Myocyte (in vitro differentiated cells): ENCODE measurements at places on chromosomes 4 and X.

GRCh38 chr4:9832640-9833039, 51.2 kb downstream of the DRD5 start:
- no peak for DNase-seq

GRCh38 chr4:87009095-87009648, 74.4 kb downstream of the AFF1 start:
- DNase-seq, result no peak

GRCh38 chrX:97189668-97190067, 306.0 kb downstream of the RPA4 start:
- no peak for DNase-seq

- DNase-seq, result no peak
Observed at GRCh38 chrX:134695999-134696398, 37.7 kb upstream of the PLAC1 start.

DNA sequence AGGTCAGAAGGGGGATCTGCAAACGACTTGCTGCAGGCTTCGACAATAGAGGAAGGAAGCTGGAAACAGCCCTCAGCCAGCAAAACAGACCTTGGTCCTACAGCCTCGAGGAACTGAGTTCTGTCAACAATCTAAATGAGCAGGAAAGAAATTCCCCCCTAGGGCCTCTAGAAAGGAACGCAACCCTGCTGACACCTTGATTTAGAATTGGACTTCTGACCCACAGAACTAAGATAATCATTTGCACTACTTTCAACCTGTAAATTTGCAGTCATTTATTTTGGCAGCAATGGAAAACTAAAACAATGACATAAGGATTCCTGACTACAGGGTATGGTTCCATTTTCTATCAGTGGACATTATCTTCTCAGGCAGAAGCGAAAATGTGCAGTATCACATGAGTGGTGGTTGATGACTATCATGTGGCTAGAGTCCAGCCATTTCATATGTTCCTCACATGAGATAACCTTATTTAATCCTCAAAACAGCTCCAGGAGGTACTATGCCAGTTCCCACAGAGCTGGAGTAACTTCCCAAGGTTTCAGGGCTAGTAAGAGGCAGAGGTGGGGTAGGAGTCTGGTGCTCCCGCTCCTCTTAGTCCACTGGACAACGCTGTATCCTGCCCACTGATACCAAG, 61.6 kb downstream of the SAT1 start:
- no peak for DNase-seq

GRCh38 chrX:121781991-121782390, 734.6 kb downstream of the GLUD2 start:
- DNase-seq, result no peak

- DNase-seq, result no peak
Observed at GRCh38 chr4:123455360-123455759, 58.8 kb downstream of the SPRY1 start.

DNA sequence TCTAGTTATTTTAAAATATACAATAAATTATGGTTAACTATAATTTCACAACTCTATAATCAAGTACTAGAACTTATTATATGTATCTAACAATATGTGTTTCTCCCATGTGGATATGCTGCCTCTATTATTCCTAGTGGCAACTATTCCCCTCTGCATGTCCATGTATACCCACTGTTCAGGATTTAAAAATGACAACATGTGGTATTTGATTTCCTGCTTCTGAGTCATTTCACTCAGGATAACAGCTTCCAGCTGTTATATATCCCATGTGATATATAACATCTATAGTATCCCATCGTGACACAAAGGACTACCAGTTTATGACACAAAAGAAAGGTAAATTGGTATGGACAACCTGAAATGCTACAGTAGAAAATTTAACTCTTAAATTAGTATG, 167.4 kb upstream of the TACR3 start:
- no peak for DNase-seq

DNA sequence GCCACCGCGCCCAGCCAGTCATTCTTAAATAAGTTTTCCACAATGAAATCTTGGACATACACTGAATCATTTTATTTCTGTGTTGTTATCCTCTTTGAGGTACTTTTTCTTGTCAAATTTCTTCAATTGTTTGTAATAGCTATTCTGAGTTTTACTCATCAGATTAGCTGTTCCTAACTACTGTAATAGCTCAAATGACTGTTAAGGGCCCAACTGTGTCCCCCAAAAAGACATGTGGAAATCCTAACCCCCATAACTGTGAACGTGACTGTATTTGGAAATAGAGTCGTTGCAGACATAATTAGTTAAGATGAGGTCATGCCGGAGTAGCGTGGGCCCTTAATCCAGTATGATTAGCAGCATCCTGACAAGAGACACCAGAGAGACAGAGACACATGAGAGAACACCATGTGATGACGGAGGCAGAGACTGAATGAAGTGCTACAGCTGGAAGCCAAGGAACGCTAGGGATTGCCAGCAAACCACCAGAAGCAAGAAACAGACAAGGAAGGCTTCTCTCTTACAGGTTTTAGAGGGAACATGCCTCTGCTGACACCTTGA, 22.9 kb downstream of the ACOT9 start:
- DNase-seq, result no peak

DNA sequence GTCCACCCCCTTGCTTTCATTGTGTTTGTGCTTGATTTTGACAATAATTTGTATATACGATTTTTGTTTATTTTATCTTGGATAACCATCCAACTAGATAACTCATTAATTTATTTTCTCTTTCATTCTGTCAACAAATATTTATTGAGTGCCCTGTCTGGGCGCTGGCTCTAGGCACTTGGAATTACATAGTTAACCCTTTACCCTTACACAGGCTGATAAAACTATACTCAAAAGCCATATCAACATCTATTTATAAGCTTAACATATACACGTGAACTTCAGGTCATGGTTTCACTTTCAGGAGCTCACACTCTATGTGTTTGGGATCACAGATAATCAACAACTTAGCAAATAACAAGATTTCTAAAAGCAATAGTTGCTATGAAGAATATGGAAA, 226.3 kb upstream of the PPARGC1A start:
- DNase-seq, result no peak

- no peak for DNase-seq
Observed at GRCh38 chrX:106932492-106932923, 12.3 kb downstream of the CLDN2 start.

DNA sequence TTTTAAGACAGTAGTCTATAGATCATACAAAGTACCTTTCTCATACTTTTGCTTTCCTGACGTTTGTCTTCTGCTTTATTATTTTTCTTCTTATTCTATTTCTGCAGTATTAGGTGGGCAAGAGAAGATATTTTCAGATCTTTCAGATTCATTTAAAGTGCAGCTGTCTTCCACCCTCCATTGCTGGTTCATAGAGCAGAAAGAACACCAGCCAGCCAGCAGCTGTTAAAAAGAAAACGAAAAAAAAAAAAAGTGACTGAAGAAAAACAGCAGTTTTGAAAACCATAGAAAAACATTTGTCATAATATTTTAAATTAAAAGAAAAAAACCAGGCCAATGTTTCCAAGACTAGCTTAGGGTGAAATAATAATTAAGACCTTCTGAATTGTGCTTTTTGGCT, 42.9 kb downstream of the SMAD1 start:
- peak; percentile 57 for DNase-seq

DNA sequence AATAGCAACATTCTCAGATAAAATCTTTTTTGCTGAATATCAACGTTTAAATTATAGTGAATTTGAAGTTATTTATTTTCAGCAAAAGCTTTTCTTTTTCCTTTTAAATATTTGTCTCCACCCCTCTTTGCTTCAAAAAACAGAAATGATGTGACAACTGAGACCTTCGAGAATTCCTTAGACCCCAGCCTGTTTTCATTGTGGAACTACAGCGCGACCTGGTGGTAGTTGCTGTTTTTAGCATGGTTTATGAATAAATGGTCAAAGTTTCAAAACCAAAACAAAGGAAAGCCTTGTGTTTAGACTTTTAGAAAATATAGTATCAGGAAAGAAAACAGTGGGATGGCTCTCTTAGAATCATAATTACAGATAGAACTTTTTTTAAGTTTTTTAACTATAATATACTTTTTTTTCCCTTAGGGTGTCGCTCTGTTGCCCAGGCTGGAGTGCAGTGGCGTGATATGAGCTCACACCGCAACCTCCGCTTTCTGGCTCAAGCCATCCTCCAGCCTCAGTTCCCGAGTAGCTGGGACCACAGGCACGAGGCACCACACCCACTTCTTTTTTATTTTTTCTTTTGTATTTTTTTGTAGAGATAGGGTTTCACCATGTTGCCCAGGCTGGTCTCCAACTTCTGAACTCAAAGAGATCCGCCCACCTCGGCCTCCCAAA, 26.8 kb upstream of the TMEM184C start:
- peak; percentile 87 for DNase-seq

- DNase-seq, result no peak
Observed at GRCh38 chr4:139978692-139979091, 175.3 kb downstream of the MAML3 start.

GRCh38 chr4:2811830-2812611, 19.1 kb downstream of the SH3BP2 start:
- DNase-seq, result peak; percentile 89

DNA sequence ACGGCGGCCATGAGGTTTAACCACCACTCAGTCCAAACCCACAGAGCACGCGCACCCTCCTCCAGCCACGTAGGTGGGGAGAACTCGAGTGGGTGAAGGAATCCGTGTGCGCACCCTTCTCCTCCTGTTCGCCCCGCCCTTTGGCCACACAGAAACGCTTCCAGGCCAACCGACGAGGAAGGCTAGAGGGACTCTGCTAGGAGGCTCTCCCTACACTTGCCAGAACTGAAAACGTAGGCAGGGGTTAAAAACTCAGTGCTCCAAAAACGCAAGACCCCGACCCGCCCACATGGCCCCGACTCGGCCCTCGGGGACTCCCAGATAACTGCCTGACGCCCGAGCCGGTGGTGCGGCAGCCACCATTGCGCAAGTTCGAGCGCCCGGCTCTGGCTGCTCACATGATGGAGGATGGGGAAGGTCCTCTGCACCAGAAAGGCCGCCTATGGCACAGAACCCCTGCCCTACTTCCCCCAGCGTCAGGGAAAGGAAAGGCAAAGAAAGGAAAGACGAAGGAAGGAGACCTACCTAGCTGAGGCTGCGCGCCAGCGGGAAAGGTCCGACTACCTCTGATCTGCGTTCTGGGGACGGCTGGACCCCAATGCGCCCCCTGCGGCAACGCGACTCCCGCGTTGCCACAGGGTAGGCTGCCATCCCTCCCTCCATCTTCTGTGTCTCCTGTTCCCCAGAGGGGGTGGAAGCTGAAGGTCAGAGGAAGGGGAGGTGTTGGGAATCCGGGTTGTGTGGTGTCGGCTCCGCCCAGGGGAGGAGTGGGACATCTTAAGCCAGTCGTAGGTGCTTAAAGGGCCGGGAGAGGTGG, 201.9 kb upstream of the AGTR2 start:
- peak; percentile 49 for DNase-seq

DNA sequence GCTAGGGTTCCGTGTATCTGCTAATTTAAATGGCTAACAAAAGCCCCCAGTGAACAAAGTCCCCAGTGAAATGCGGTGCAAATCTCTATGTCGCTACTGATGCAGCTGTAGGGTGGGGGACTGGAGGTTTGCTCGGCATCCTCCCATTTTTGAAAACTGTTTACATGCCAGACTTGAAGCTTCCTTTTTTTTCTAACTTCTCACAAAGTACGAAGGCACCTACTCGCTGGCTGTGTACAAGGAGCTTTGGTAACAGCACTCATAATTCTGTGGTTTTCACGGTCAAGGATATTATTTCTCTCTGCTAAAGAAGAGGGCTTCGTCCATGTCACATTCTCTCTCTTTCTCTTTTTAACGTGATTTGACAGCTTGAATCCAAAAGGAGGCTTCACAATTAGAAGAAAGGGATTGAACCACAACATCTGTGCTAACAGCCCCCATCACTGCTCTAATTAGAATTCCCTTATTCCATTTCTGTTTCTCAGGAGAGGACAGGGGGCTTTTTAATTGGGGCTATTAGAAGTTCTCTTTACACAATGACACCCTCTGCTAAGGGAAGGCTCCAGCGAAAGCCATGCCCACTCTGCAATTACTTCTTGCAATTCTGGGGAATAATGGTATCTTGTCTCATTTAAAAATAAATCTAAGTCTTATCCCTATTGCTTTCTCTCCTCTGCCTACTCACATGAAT, 46.7 kb downstream of the TMEM156 start:
- DNase-seq, result peak; percentile 9

- DNase-seq, result peak; percentile 71
Observed at GRCh38 chr4:127997534-127998388, 32.6 kb downstream of the ABHD18 start.

GRCh38 chr4:144788469-144788868, 142.5 kb downstream of the HHIP start:
- DNase-seq, result no peak

GRCh38 chrX:119389214-119389613, 9.9 kb upstream of the SLC25A43 start:
- DNase-seq, result no peak

- no peak for DNase-seq
Observed at GRCh38 chrX:81336455-81337152, 134.7 kb downstream of the SH3BGRL start.

DNA sequence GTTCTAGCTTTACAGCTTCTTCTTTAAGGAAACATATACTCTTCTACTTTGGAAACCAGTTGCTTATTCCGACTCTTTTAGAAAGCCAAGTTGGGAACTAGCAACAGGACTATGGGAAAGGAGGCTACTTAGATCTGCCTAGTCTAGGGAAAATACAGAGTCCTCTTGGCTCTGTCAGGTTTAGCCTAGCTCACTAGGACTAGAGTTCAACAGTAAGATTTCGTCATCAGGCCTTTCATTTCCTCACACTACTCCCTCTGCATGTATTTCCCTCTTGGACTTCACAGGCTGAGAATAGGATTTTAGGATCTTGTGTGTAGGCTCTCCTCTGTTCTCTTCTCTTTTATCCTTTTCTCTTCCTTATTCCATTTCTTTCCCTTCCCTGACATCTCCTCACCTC, 409.8 kb downstream of the AR start:
- no peak for DNase-seq

DNA sequence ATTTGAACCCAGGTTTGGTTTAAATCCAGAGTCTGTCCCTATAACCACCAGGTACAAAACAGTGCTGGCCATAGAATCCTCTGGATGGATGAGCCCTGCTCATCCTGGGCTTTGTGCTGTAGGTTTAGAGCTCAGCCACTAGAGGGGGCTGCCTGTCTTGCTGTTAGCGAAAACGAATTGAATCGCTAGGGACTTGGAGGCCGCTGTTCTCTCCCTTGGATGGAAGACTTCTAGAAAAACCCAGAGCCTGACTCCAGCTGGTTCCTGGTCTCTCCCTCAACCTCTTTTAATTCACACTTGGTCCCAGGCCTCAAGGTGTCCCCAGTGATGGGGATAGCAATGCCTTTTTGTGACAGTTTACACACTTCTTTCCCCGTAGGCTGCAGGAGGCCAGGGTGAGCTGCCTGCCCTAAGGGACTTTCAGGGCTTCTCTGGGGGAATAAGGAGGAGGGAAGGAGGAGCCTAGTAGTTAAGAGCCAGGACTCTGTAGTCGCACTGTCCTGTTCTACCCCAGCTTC, 8.7 kb downstream of the RIPPLY1 start:
- peak; percentile 67 for DNase-seq

- DNase-seq, result no peak
Observed at GRCh38 chr4:94181815-94182214, 25.9 kb upstream of the SMARCAD1 start.

GRCh38 chr4:130336585-130337217, 1240.7 kb downstream of the C4orf33 start:
- peak; percentile 59 for DNase-seq

GRCh38 chrX:96824166-96824565, 59.5 kb upstream of the RPA4 start:
- DNase-seq, result no peak

GRCh38 chrX:135484641-135485289, 35.7 kb upstream of the INTS6L start:
- peak; percentile 30 for DNase-seq
